ENCODE measurements at places on chromosomes 2 and 18.

DNA sequence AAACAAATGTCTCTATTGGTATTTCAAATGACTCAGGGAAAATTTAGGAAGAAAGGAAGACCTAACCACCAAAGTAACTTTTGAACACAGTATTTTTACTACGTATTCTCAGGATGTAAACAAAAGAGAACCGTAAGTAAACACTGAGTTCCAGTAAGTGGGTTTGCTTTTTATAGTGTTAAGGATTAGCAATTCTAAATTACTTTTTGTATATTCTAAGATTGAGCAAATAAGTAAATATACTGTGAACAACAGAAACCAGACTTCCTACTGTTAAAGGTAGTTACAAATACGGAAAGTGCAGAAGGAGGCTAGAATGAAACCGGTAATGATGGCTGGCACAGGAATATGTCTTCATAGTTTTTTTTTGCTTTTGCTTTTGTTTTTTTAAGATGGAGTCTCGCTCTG, 31.5 kb downstream of the SESTD1 start:
- no peak for DNase-seq

DNA sequence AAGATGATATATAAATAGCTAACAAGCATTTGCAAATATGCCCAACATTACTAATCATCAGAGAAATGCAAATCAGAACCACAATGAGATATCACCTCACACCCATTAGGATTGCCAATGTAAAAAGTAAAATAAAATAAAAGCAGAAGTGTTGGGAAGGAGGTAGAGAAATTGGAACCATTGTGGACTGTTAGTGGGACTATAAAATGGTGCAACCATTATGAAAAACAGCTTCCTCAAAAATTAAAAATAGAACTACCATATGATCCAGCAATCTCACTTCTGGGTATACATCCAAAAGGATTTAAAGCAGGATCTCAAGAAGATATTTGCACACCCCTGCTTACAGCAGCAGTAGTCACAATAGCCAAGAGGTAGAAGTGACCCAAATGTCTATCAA, 99.8 kb upstream of the DAPL1 start:
- DNase-seq: no peak

DNA sequence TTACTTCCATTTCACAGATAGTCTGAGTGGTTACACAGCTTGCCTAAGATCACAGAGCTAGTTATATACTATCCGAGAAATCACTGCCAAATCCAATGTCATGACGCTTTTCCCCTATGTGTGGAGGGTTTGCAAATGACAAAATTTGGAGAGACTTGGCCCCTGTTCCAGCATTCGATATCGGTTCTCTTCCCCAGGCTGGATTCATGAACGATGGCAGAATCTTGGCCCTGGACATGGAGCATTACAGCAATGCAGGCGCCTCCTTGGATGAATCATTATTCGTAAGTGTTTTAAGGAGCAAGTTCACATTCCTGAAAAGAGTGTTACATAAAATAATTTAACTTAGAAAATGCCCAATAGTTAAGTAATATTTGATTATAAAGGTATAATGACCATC, 55.1 kb downstream of the AOX1 start:
- DNase-seq: no peak

GRCh38 chr2:183224948-183225347, 100.7 kb downstream of the NUP35 start:
- no peak for DNase-seq

DNA sequence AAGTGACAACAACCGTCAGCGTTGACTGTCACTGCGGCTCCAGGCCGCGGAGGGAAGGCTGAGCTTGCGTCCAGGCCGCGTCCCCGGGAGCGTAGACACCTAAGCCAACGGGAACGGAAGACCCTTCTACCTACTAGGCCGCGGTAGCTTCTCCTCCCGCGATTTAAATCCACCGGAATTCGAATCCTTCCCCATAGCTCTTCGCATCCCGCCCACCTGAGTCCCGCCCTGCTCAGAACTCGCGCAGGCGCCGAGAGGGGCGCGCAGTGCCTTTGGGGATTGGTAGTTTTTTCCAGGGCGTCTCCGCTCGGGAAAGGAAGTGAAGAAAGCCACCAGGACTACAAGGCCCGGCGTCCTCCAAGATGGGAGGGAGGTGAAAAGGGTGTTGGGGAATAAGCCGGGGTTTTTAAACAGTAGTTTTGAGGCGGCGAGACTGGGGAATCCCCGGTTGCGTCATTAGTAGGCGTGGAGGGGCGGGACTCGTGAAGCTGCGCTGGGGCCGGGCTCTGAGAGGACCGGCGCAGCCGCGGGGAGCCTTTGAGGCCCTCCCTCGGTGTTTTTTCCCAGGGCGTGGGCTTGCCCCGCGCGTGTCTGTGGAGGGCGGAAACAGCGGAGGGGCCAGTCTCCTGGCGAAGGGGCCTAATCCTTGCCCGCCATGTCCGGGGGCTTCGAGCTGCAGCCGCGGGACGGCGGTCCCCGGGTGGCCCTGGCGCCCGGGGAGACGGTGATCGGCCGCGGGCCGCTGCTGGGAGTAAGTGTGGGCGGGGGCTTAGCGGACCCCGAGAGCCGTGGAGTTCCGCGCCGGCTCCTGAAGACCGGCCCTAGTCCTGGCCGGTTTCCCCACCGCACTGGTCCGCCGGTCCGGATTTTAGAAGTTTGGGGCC, at the start of the genes APLF and FBXO48:
Gene APLF, plus strand, starts transcription at position 509 of the 884 bp plus-strand sequence. Its CDS starts 147 bp downstream, at position 656.
Gene FBXO48, minus strand, starts transcription at position 218 of the 884 bp plus-strand sequence. CDS start 2,149 bp downstream, outside the sequence.
- peak; percentile 99 for DNase-seq

All from Jurkat, Clone E6-1 (cell line).